ENCODE measurements at places on chromosomes 1 and 21.

DNA sequence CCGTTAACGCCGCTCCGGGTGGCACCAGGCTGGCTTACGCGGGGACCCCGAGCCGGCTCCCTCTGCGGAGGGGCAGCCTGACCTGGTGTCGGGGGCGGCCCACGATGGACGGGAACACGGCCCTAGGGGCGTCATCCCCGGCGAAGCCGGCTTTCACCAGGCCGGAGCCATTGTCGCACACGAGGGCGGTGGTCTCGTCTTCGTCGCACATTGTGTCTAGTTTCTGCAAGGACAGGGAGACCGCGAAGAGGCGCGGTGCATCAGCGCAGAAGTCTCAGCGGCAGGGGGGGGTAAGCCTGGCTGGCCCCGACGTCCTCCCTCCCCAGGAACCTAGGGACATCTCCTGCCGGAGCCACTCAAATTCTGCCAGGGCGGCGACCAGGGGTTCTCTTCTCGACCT is 989 bp downstream of the ACTA1 start:
- no peak for DNase-seq

DNA sequence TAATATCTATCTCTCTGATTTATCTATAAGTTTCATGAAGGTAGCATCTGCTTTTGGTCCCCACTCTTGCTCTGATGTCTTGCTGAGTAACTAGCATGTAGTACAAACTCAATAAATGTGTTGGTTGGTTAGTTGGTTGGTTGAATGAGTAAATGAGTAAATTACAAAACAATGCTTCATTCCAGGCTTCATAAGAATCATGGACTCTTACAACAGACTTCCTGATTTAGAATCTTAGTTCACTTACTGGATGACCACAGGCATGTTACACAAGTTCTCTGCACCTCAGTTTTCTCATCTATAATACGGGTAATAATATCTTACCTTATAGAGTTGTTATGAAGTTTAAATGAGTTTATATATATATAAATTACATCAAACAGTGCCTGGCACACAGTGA is 98.6 kb downstream of the ZNF281 start:
- DNase-seq: no peak

GRCh38 chr1:15966081-15966955 is 9.6 kb downstream of the ZBTB17 start:
- DNase-seq: peak; percentile 37

DNA sequence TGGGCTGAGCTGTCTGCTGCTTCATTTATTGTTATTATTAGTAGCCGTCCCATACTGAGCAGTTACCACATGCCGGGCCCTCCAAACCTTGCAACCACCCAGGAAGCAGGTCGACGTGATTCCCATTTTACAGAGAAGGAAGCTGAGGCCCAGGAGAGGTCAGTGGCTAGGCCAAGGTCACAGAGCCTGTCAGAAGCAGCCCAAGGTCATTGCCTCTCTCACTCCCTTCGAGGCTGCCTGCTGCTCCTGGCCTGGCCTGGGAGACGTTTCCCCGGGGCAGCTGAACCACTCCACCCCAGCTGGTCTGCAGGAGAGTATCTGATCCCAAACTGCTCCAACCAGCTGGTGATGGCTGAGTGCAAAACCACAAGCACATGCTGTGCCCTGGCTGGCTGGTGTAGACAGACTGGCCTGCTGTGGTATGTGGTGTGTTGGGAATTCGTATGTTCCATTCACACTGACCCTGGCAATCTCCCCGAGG is 6.5 kb downstream of the PADI4 start:
- no peak for DNase-seq

GRCh38 chr1:165898837-165899236 is 71.4 kb downstream of the UCK2 start:
- DNase-seq: no peak

- no peak for DNase-seq
Observed at GRCh38 chr1:15244813-15245212, 2.2 kb upstream of the FHAD1 start.

GRCh38 chr1:23100074-23100748 is 68.4 kb downstream of the LUZP1 start:
- DNase-seq: no peak

GRCh38 chr1:1892079-1892762 is 1.3 kb upstream of the GNB1 start:
- no peak for DNase-seq

- DNase-seq: no peak
Observed at GRCh38 chr1:229842302-229843255, 216.5 kb downstream of the URB2 start.

DNA sequence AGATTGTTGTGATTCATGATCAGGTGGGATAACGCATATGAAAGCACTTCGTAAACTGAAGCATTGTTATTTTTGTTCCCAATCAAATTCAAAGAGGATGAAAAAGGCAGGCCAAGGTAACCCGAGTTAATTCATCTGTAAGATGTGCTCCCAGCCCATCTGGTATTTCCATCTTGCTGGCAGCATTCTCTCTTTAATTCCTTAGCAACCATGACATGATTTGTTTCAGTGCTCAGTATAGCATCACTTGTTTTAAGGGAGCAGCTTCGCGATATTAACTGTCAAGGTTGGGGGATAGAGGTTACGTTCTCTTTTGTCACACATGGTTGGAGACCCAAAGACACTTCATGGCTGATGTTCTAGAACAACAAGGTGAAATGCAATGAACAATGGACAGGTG is 6.4 kb downstream of the TSPAN2 start:
- no peak for DNase-seq

GRCh38 chr1:54996359-54996868 is 2.3 kb upstream of the BSND start:
- peak; percentile 84 for DNase-seq

DNA sequence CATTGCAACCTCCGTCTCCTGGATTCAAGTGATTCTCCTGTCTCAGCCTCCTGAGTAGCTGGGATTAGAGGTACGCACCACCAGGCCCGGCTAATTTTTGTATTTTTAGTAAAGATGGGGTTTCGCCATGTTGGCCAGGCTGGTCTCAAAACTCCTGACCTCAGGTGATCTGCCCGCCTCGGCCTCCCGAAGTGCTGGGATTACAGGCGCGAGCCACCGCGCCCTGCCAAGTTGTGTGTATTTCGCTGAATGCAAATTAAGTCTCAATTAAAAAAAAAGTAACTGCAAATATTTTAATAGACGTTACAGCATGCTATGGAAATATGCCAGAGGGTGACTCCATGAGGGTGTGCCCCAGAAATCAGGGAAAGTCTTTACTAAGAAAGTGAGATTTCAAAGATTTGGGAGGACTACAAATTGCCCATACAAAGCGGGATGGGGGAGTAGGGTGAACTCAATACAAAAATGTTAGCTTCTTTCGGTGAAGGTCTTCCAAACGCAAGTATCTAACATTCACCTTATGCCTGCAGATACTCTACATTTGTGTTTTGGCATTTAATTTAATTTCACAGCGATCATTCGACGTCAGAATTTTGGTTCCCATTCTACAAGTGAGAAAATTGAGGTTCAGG is 85.6 kb downstream of the NKAIN1 start:
- no peak for DNase-seq

- no peak for DNase-seq
Observed at GRCh38 chr1:95653618-95654017, 419.6 kb downstream of the RWDD3 start.

- DNase-seq: no peak
Observed at GRCh38 chr1:143721024-143721373, 250.8 kb downstream of the FAM72C start.

DNA sequence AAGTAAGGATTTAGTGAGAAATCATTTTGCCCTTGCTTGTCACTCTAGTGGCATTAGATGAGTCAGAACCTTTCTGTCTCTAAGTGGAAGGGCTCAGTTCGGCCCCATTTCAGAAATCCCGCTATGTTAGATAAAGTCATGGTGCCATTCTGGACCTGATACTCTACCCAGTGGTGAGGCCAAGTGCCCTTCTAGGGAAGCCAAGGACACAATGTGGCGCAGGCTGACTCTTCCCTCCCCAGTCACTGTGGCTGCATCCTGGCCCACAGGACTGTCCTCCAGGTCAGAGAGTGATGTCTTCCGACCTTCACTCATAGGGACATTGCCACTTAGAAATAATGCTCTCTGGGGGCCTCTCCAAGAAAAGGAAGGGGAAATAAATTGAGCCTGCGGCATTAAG is 48.3 kb upstream of the MTR start:
- no peak for DNase-seq

- no peak for DNase-seq
Observed at GRCh38 chr1:210907251-210907805, 226.6 kb downstream of the KCNH1 start.

- no peak for DNase-seq
Observed at GRCh38 chr1:171495444-171495843, 10.1 kb downstream of the PRRC2C start.

- DNase-seq: no peak
Observed at GRCh38 chr1:23441446-23442148, 17.0 kb upstream of the TCEA3 start.

GRCh38 chr1:62057641-62058290 is 136.9 kb upstream of the L1TD1 start:
- no peak for DNase-seq

GRCh38 chr1:248821641-248822040 is 4.1 kb downstream of the SH3BP5L start:
- no peak for DNase-seq

DNA sequence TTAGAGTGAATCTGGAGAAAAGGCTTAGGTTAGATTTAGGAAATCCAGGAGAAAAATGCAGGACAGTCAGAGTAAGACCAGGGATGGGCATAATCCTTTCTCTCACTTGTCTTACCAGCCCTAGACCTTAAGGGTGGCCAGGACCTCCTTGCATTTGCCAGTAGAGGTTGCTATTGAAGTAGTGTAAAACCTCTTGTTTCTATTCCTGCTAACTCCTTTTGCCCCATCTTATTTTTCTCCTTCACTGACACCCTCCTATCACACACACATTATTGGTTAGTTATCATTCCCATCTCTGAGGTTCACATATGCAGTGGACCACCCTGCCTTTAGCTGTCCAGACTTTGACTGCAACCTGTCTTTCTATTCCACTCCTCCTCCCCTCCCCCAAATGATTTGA is 75.0 kb upstream of the MACF1 start:
- no peak for DNase-seq

- no peak for DNase-seq
Observed at GRCh38 chr21:45089964-45090363, 15.6 kb downstream of the ADARB1 start.

DNA sequence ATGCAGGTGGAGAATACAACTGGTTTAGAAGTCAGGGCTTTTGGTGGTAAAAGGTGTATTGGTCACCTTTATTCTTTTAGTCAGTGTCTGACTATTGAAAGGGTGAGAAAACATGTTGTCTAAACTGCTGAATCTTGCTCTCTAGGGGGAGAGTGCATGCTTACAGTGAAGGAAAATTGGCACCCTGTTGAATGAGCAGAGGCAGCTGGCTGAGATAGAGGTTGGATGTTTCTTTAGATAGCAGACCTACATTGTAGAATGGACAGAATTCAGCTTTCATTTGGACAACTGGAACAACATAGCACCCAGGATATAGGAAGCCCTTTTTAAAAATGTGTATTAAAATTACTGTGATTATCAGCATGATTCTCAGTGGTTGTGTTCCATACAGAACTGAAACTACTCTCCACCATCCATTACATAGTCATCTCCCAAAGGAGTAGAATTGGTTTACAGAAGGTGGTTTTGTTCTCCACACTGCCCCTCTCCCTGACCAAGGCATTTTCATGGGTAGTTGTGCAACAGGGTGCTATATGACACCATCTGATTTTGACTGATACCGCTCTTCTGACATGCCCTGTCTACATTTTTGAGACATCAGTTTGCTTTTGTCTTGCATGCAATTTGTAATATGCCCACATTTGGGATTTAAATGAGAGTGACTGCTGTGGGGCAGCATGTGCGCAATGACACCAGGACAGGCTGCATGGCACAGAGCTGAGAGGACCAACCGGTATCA is 16.2 kb downstream of the RHOU start:
- DNase-seq: no peak

DNA sequence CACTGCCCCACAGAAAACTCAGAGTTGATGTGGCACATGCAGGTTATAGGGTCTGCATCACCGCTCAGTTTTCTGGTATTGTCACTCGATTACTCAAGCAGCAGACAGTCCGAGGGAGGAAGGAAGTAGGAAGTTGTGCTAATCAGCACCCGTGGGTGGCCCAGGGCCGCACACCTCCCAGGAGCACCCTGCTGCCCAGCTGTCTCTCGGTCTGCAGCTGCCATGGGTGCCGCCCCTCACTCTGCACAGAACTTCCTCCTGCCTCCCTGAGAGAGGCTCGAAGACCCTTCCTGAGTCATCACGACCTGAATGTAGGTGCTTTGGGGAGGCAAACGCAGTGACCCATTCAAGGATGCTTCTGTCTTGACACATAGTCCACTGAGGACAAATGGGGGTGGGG is 4.2 kb upstream of the TFF3 start:
- DNase-seq: no peak

DNA sequence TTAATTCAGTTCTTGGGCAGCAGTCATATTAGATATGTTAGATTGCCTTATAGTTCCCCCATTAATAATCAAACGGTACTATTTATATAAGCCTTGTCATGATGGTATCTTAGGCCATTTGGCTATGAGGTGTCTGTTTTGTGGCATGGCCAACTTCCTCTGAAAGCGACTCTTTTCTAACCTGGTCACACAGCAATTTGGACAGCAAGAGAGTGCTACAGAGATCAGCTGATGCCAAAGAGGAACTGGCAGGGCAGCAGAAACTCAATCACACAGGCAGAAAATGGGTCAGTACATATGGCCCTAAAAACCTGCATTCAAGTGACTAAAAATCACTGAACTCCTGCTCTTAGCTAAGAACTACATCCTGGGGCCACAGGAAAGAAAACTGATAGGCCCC is 13.4 kb upstream of the MUTYH start:
- DNase-seq: no peak

- no peak for DNase-seq
Observed at GRCh38 chr1:203126866-203127665, 460 bp upstream of the ADORA1 start.

- no peak for DNase-seq
Observed at GRCh38 chr1:212968368-212968863, 18.1 kb downstream of the VASH2 start.

- no peak for DNase-seq
Observed at GRCh38 chr1:113282008-113282892, 108.1 kb upstream of the MAGI3 start.

DNA sequence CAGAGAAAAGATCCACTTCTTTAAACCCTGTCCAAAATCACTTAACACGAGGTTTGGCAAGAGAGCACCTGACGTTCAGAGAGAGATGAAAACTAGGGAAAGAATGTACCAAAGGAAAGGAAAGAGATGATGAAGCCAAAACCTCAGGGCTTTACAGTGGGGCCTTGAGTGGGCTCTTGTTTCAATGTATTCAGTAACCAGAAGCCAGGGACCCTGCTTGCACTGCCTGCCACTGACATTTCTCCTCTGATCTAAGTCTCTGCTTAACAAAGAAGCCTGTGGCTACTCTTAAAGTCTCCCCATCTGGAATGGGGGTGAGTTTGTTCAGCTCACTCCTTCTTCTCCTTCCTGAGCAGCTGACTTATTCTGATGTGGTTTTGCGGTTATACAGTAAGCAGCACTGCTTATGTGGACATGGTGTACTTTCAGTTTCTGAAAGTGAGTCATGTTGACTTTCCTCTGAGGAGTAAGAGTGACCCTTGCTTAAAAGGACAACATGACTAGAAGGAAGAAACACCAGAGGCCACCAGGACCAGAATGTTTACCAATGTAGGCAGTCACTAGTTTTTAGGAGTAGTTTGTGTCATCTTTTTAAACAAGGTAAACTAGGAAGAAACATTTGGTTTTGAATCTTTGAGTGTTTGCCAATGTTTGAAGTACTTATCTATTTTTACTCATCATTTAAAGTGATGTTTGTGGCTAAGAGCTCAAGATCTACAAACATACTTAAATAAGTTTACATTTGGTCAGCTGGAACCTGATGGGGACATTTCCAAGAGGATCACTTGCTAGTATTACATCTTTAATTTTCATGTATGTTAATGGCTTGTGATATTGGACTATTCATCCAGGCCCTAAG is 87.4 kb downstream of the FASLG start:
- DNase-seq: no peak

All from transverse colon (tissue), 4 donors.